Fibroblast of skin of right biceps (primary cell): ENCODE measurements at places on chromosomes 13 and 19.
A peak's percentile ranks its signal among the peaks of the same experiment; 100 is the strongest.

GRCh38 chr13:79614250-79614918, 133.4 kb downstream of the NDFIP2 start:
- no peak for DNase-seq

- DNase-seq, result peak; percentile 41
These were observed 50.6 kb downstream of the CELF5 start for GRCh38 chr19:3274942-3275582.

- DNase-seq, result no peak
These were observed 1142.4 kb upstream of the MIR17HG start for GRCh38 chr13:90205081-90205480.

- DNase-seq, result peak; percentile 93
These were observed at the start of gene ZNF563 for GRCh38 chr19:12333162-12334159. Gene ZNF563 (minus strand): TSS chr19:12333633. CDS start chr19:12333482, 151 bp downstream.

- no peak for DNase-seq
These were observed 321.7 kb downstream of the DCT start for GRCh38 chr13:94157705-94158218.

DNA sequence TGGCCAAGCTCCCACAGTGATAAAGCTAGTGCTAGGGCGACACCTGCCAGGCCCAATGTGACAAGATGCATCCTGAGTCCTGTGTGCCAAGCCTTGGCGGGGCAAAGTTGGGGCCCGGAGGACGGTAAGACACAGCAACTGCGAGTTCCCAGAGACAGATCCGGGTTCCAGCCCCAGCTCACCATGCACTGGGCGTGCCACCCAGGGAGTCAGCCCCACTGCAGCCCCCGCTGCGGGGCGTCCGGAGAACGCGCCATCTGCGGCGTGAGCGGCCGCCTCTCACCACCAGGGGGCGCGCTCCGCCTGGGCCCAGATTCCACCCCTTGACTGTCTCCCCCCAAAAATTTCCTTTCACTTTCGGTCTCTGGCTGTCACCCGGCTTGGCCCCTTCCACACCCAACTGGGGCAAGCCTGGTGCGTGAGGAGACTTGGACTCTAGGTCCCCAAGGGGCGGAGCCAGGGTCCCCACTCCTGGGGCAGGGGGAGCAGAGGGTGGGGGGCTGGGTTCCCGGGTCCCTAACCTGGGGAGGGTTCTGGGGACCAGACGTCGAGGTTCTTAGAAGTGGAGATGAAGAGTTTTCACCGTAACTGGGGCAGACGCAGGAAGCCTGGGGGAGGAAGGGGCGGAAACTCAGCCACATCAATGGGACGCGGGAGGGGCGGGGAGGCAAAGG, at the start of gene FLT3LG:
Gene FLT3LG, plus strand, starts transcription at position 348 of the 674 bp plus-strand sequence. CDS start 425 bp downstream, outside the sequence.
- peak; percentile 77 for DNase-seq

GRCh38 chr19:18123819-18124218, 26.2 kb downstream of the MAST3 start:
- no peak for DNase-seq

DNA sequence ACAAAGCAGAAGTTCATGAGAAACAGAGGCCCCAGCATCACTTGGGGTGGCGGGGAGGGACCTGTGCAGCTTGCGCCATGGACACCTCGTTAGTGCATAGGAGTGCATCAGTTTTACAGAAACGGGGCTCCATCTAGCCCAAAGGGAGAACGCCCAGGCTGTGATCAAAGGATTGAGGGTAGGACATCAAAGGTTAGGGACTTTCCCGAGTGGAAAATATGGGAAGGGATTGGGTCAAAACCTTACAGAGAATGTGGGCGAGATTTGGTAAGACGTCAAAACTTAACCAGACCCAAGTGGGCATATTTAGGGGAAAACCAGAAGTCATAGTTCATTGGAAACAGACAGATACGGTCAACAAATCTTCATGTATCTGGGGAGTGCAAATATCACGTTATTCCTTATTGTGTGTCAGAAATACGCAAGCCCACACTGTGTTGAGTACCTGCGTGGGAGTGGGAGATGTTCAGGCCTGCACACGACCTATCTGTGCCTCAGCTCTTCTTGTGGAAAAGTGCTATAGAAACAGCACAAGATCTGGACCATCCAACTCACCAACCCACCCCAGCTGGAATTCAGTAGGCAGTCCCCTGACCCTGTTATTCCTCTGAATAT, 9.4 kb upstream of the GRAMD1A start:
- DNase-seq, result no peak

- no peak for DNase-seq
These were observed 37.2 kb downstream of the METTL21C start for GRCh38 chr13:102657630-102658029.

DNA sequence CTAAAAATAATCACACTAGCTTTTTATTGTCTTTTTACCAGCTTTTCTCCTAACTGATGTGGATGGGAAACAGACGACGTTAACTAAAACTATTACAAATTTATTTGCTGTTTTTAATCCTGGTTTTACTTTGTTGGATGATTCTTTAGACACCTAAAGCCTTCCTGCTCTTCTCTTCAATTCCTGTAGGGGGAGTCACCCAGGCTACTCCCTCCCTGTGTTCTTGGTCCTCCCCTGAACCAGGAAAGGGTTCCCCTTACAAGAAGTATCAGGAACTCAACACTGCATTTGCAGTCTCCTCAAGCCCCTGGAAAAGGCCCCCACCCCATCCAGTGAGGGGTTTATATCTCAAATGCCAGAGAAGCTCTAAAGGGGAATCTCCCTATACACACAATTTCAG, 206.1 kb downstream of the SUCLA2 start:
- peak; percentile 22 for DNase-seq

DNA sequence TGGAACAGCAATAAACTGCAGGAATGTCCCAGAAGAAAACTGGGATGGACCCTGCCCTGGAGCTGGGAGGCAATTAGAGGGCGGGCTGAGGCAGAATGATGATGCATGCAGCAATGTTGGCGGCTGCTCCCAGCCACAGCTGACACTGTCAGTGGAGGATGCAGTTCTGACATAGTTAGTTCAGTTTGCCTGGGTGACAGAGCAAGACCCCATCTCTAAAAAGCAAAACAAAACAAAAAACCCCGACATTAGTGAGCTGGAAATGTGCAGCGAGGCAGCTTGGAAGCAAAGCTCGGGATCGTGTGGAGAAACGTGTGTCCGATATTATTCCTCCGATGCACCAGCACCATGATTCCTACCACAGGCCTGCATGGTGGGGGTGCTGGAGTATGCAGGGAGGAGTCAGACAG, 110.1 kb upstream of the UQCRFS1 start:
- no peak for DNase-seq

- DNase-seq, result no peak
These were observed 4.2 kb downstream of the CD70 start for GRCh38 chr19:6586726-6587092.

- DNase-seq, result no peak
These were observed 6.7 kb upstream of the HOOK2 start for GRCh38 chr19:12782174-12782423.

DNA sequence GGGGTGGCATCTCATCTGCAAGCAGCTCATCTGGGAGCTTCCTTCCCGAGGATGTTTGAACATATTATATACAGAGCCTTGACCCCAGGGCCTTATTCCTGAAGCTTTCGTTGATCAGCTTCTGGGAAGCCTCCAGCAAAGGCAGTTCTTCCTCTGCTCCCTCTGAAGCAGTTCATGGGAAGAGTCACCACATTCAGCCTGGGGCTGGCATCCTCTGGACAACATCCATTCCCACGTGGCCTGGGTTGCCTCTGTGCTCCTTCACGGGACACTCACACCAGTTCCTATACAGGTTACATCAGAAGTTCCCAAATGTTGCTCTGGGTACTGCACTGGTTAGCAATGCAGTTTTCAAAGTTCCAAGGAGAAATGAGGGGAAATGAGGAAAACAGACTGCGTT, 29.6 kb downstream of the COL4A2 start:
- no peak for DNase-seq

- DNase-seq, result no peak
These were observed 16.1 kb downstream of the COL4A1 start for GRCh38 chr13:110290826-110291225.

GRCh38 chr13:88592105-88592504, 920.9 kb downstream of the SLITRK5 start:
- DNase-seq, result no peak

DNA sequence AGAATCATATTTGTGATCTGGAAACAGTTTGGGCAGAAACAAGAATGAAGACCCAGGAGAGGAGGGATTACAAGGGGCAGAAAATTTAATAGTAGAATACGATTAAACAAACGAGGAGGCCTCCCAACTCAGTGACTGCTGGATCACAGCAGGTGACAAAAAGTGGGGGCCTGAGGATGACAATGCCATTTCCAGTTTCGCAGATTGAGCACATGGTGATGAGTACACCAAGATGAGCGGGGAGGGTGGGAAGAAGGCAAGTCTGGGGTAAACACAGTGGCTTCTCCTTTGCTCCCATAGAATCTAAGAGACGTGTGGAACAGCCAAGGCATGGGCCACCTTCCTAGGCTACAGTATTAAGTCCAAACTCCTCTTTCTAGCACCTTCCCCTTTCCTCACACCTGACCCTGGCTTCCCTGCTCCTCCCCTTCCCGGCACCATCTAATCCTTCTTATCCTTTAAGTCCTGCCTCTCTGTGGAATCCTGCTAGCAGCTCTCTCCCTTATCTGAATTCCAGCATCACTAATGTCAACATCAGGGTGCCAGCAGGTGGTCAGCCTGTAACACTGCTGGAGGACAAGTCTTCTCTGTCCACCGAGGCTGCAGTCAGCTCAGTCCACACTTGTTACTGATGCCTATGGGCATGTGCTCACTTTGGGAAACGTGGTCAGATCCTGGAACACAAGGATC, 13.5 kb downstream of the ATP7B start:
- DNase-seq, result no peak

DNA sequence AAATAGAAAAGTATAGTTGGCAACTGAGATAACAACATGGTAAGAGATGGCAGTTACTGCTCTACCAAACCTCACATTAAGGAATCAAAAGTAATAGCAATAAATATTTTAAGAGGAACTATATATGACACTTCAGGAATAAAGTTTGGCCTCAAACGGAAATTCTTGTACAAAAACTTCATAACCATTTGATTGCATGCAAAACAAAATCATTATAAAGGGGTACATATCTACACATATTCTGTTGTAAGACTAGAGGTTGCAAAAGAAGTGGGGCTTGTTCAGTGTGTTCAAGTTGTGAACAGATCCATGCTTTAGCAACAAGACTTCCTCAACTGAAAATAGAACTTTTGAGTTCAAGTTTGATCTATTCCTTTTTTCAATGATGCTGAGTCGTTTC, 133.5 kb upstream of the MIR17HG start:
- DNase-seq, result no peak

DNA sequence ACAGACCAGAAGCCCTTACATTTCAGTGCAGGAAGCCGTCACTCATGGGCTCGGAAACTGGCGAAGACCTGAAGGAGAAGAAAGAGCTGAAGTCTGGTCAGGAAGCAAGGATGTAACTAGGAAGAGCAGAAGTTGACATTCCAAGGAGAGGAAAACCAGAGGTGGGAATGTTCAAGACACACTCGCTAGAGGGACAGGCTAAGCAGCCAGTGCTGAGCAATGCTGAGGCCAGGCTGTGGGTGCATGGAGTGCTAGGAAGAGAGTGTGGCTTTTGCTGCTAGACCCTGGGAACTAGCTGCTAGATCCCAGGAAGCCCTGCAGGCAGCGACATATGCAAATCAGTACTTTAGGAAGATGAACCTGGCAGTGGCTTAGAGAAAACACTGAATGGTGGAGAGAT, 12.1 kb upstream of the URAD start:
- DNase-seq, result no peak

- peak; percentile 25 for DNase-seq
These were observed 25.7 kb downstream of the CRYL1 start for GRCh38 chr13:20499986-20500385.

GRCh38 chr19:58581227-58582141, 8.3 kb upstream of the MZF1 start:
- peak; percentile 85 for DNase-seq

- no peak for DNase-seq
These were observed 2.4 kb downstream of the DHX34 start for GRCh38 chr19:47351548-47351947.

DNA sequence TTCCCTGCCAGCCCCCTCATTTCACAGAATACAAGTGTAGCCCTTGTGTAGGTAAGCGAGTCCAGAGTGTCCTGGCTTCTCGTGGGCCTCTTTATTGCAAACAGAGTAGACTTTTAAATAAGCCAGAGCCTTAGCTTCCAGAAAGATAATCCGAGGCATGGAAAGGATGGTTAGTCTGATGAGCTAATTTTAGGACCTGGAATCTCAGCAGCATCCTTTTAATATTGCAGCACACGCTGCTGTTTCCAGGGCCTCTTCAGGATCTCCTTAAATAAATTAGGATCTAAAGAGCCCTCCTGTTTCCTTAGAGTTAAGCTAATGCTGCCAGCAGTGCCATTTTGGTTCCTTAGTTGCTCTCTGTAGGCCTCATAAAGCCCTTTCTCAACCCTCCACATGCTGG, 99.2 kb downstream of the RFC3 start:
- DNase-seq, result no peak

GRCh38 chr13:110575322-110576069, 14.0 kb upstream of the RAB20 start:
- DNase-seq, result peak; percentile 30

DNA sequence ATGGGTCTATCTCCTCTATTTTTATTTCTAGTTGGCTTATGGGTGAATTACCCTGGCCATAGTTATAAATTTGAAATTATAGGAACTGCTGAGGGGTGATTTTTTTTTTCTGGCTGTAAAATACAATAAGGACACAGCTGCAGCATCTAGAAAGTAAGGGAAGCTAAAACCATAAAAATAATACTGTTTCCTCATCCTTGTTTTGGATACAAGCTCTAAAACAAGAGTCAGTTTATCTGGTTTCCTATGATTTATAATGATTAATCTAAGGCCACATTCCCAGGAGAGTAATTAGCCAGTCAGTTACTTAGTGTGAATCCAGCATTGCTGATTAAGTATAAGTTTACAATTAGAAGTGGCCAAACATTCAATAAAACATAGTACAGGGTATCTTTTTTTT, 219.1 kb upstream of the NBEA start:
- DNase-seq, result no peak

GRCh38 chr13:102781591-102781990, 8.0 kb upstream of the TEX30 start:
- DNase-seq, result no peak

- DNase-seq, result peak; percentile 91
These were observed at the start of gene TSHZ3 for GRCh38 chr19:31349160-31349881. Gene TSHZ3 (minus strand): TSS chr19:31349436. CDS start chr19:31349219, 217 bp downstream.

DNA sequence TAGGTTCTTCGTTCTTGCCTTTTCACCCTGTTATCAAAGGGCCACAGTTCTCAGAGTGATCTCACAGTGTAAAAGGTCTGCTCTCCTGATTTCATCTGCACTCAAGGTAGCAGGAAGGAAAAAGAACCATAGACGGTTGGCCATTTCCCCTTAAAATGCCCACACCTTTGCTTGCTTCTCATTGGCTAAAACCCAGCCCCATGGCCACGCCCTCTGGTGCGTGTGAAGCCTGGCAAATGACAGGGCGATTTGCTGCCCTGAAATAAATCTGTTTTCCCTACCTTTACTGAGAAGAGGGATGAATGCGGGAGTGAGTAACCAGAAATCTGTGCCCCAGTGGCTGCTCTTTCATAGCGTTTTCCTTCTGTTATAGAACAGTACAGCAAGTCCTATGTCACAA, 269.3 kb downstream of the POU4F1 start:
- no peak for DNase-seq
